ENCODE measurements at places on chromosomes 13 and 19.

DNA sequence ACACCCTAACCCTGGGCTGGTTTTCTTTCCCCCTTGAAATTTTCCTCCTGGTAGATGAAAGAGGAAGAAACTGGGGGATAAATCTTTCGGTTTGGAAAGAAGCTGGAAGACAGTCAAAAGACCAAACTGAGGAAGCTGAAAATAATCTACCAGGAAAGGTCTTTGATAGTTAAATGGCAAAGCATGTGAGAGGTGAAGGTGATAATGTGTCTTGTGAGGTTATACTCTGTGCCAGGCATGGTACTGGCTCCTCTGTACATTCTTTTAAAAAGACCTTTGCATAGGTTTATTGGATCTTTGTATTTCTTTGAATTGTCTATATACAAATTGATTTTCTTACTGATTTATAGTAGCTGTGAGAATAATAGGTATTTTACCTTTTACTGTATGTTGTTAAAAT, 98.6 kb downstream of the FREM2 start:
- DNase-seq = no peak

DNA sequence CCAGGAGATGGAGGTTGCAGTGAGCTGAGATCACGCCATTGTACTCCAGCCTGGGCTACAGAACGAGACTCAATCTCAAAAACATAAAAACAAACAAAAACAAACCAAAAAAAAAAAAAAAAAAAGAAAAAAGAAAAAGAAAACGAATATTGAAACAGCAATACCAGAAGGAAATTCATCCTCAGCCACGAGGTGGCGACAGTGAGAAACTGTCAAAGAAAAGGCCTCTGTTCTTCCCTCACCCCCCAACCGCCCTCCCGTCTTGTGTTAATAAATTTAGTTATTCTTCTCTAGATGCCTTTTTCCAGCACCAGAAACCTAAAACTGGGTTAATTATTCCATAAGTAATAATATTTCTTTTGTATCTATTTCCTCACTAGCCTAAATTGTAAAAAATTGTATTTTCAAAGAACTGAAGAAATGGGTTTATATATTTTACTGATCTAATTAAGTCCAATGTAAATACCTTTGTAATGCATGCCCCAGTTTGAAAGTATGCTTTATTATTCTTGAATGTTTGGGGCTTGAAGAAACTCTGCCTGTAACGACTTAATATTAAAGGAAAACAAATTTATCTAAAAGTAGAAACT, 38.6 kb downstream of the LIG4 start:
- DNase-seq = no peak

DNA sequence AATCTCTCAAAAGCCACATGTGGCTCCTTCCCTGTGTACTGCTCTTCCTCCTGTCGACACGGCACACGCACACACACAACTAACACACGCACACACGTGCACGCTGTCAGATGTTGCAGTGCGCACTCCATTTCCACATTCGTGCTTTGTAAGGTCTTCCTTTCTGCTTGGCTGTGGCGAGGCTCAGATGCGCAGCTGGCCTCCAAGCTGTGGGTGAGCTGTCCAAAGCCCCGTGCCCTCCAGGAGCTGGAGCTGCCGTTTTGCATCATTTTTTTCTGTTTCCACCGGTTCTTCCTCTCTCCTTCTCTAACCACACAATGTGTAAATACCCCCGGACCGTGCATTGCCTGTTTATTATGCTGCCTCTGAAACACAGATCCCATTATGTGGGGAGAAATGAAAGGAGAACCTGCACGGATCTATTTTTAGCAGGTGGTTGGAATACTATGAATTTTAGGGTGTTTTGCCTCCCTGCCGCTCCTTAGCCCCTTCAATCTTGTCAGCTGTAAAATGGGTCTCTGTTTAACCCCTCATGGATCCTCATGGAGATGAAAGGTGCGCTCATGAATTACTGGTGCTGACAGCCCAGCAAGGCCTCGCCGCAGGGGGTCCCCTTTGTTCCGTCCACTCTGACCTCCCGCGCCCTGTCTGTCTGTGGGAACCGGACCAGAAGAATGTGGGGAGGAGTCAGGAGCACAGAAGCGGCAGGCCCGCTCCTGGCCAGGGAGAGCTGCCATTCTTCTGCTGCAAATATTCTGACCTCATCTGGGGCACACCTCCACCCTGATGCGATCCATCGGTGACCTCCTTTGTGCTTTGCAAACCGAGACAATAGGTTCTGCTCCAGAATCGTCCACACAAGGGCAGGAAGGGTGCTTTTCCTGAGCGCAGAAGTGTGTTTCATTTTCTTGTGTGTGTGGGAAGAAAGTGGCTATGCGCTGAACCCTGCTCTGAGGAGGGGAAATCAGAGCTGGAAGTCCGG, 137.7 kb downstream of the SOX1 start:
- DNase-seq = no peak

GRCh38 chr13:111363121-111363520, 42.7 kb downstream of the TEX29 start:
- no peak for DNase-seq

GRCh38 chr19:42244347-42245220, 2.2 kb upstream of the GSK3A start:
- peak; percentile 96 for DNase-seq

GRCh38 chr19:45104658-45105349, 11.8 kb downstream of the PPP1R37 start:
- DNase-seq = no peak

- no peak for DNase-seq
These were observed 9.8 kb upstream of the ZNF544 start for GRCh38 chr19:58218899-58219298.

DNA sequence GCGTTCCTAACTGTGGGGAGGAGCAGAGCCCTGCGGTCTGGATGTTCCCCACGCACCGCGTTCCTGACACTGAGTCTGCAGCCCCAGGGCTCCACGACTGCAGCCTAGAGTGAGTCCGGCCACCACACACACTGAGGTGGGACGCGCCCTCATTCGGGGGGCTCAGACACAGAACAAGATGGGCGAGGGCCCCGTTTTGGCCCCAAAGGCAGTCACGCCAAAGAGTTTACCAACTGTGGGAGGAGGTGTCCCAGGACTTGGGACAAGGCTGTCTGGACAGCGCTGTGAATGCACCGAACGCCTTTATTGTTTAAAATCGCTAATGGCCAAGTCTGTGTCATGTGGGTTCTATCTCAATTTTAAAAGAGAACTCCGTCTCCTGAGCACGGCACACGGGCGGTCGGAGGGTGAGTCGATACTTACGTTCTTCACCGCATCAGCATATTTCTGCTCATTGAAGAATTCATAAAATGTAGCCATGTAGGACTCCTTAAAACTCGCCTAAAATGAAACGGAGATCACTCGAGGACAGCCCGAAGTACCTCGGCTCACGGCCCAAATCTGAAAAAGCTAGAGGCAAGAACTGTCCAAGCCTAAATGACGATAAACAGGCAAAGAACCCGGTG, 35.2 kb upstream of the C13orf46 start:
- DNase-seq = no peak
